WTC11 (cell line): ENCODE measurements at places on chromosomes 16 and 17.

GRCh38 chr16:19389246-19389645 lies 28.4 kb upstream of the TMC5 start:
- DNase-seq: peak; percentile 86

DNA sequence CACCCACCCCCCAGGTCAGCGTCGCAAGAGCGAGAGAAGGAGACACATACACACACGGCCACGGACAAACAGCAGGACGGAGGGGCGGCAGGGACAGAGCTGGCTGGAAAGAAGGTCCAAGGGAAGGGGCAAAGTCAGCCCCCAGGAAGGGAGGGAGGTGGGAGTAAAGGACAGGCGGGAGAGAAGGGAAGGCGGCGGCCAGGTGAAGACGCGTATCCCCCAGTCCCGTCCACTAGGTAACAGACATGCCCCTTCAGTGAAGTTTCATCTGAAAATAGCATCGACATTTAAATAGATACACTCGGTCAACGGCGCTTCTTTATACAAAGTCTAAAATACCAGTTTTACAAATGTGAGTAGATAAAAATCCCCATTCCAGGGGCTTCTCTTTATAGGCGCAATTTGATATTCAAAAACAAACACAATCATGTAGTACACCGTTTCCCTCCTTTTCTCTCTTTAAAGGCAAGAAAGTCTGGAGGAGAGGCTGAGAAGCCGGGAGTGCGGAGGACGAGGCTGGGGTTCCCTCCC lies 4.5 kb downstream of the CBX8 start:
- DNase-seq: peak; percentile 42

GRCh38 chr16:15641753-15642556 lies 999 bp downstream of the MARF1 start:
- no peak for DNase-seq

- no peak for DNase-seq
Measured at GRCh38 chr17:9587969-9588656, 11.7 kb downstream of the CFAP52 start.

- peak; percentile 56 for DNase-seq
Measured at GRCh38 chr17:45144199-45145034, 3.9 kb upstream of the HEXIM1 start.

DNA sequence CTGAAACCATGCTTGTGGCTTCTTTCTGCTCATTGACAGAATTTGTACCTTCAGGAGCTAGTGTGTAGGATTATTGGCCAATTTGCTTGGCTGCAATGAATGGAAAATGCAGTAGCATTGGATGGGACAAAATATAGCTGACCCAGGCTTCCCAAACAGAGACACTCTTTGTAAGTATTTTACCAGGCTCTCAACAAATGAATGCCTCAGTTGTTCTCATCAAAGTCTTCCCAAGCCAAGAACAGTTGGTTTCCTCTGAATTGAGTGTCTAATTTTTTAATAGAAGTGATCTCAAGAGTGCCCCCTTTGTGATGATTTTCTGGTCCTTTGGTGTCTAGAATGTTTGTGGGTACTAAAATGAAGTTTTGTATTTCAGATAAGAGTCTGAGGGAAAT lies 140.9 kb downstream of the SHISA9 start:
- DNase-seq: no peak

GRCh38 chr16:4713663-4714501 lies 20.2 kb downstream of the ANKS3 start:
- peak; percentile 55 for DNase-seq

DNA sequence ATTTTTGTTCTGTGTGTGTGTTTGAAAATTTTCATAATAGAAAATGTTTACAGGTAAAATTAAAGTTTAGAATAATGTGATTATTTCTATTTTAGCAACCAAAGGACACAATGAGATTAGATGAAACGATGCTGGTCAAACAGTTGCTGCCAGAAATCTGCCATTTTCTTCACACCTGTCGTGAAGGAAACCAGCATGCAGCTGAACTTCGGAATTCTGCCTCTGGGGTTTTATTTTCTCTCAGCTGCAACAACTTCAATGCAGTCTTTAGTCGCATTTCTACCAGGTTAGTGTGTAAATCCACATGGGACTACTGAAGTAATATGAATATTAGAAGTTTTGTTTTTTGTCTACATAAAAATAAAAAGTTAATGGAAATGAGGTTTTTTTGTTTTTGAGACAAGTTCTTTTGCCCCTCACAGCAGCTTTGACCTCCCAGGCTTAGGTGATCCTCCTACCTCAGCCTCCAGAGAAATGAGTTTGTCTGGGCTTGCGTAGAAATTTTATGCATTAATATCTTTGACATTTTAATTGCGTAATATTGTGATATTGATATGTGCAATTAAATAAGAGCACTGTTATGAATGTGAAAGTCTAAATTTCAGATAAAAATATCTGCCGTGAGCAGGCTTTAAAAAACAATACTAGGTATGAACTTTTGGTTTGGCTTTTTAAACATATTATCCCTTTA lies 68.5 kb downstream of the NF1 start:
- DNase-seq: no peak

DNA sequence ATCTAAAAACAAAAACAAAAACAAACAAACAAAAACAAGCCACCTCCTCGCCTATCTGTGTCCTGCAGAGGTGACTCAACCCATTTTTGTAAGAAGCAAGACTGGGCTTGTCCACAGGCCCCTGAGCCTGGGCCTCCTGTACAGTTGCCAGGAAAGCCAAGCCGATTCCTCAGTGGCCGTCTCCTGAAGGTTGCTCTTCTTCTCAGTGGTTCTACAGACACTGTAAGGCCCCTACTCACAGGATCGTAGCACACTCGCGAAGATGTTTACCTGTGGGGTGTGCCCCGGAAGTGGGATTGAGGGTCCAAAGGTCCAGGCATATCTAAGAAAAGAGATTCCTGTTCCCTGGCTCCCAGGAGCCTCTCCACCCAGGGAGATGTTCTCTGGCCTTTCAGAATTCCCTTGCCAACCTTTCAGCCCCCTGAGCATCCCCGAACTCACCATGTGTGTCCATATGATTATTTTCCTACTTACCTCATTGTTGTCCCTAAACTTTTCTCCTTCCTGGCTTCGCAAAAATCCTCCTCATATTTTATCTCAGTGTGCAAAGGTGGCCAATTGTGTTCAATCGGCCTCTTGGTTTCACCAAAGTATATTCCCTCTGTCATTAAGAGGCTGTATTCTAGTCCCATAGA lies 7.5 kb upstream of the CES3 start:
- no peak for DNase-seq

DNA sequence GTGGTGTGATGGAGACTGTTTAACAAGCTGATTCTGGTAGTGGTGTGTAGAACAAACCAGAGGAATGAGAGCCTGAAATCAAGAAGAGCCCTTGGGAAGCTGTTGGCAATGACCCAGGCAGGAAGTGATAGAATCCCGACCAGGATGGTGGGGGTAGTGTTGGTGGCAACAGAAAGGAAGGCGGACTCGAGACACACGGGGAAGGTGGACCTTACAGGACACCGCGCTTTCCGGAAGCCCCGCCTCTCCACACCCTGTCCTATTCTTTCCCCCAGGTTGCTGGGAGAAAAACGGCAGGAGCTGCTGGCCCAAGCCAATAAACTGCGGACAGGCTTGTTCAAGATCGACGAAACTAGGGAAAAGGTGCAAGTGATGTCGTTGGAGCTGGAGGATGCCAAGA lies 30.0 kb upstream of the KDM6B start:
- no peak for DNase-seq

DNA sequence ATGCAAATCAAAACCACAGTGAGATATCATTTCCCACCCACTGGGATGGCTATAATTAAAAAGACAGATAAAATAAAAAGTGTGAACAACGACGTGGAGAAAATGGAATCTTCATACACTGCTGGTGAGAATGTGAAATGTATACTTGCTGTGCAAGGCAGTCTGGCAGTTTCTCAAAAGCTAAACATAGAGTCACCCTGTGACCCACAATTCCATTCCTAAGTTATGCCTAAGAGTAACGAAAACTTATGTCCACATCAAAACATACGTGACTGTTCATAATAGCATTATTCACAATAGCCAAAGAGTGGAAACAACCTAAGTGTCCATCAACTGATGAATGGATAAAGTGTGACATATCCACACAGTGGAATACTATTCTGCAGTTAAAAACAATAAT lies 38.1 kb upstream of the VPS4A start:
- DNase-seq: no peak

DNA sequence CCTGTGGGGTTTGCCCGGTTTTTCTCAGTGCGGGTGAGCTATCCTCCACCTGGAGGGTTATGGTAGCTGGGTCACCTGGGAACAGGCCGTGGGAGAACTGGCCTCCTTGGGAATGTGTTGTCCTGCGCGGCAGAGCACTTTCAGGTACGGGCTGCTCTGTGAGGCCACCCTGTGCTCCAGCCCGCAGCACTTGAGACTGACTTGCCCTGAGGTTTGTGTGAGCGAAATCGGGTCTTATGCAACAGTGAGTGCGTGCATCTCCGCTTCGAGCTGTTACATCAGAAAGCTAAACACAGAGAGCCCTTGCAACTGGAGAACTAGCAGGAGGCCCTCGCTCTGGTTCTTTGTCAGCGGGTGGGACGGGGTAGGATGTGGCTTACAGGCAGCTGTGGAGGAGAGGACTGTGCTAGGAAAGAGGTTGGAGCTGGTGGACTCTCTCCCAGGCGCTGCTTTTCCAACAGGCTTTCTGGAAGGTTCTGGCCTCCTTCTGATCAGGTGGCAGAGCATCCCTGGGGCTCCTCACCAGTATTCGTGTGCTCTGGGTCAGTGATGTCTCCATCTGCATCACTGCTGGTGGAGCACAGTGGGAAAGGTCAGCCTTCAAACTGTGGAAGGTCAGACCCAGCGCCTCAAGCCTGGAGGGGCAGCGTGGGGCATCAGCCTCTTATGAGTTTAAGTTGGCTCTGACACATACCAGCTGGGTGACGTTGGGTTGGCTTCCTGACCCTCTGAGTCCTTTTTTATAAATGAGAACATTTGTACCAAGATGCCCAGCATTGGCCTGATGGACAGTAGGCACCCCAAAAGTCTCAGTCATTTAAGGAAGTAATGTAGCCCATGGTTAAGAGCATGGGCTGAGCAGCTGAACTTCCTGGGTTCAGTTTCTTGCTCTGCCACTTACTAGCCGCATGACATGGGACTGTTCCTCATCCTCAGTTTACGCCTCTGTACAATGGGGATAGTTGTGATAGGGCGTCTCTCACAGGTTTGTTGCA lies 76.3 kb downstream of the KSR1 start:
- no peak for DNase-seq

DNA sequence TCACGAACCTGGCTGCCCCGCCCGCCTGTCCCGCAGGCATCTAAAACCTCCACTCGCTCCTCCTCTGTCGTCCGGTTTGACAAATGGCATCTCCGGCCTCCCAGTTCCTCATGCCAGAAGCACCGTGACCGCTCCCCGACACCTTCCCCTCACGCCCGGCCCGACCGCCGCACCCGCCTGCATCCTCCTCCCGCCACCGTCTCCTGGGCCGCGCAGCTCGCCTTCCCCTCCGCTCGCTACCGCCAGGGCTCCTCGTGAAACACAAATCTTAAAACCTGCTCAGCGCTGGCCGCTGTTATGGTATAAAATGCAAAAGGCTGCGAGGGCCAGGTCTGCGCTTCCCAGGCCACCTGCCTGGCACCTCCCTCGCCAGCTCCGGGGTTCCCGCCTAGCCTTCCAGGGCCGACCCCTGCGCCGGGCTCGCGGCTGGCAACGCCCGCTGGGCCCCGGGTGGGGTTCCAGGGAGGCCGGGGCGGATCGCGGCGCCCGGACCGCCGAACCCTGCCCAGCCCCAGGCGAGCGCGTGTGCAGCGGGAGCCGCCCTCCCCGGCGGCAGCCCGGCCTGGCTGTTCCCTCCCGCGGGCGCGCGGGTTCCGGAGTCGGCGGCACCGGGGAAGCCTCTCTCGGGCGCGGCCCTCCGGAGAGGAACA lies 488 bp downstream of the SPSB3 start:
- DNase-seq: peak; percentile 42

GRCh38 chr16:47612711-47613110 lies 151.6 kb downstream of the PHKB start:
- no peak for DNase-seq

- DNase-seq: no peak
Measured at GRCh38 chr16:23031508-23032098, 117.6 kb downstream of the USP31 start.

DNA sequence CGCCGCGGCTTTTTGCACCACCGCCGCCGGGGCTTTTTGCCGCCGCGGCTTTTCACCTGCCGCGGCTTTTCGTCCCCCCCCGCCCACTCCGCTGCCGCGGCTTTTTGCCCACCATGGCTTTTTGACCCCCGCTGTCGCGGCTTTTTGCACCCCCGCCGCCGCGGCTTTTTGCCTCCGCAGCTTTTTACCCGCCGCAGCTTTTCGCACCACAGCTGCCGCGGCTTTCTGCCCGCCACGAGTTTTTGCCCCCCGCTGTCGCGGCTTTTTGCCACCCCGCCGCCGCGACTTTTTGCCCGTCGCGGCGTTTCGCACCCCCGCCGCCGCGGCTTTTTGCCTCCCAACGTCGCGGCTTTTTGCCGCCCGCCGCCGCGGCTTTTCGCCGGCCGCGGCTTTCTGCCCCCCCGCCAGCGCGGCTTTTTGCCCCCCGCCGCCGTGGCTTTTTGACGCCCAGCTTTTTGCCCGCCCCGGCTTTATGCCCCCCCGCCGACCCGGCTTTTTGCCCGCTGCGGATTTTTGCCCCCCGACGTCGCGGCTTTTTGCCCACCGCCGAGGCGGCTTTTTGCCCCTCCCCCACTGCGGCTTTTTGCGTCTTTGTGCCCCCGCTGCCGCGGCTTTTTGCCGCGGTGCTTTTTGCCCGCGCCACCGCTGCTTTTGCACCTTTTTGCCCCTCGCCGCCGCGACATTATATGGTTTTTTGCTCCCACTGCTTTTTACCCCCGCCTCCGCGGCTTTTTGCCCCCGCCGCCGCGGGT lies 1343.6 kb downstream of the TP53TG3F start:
- no peak for DNase-seq

DNA sequence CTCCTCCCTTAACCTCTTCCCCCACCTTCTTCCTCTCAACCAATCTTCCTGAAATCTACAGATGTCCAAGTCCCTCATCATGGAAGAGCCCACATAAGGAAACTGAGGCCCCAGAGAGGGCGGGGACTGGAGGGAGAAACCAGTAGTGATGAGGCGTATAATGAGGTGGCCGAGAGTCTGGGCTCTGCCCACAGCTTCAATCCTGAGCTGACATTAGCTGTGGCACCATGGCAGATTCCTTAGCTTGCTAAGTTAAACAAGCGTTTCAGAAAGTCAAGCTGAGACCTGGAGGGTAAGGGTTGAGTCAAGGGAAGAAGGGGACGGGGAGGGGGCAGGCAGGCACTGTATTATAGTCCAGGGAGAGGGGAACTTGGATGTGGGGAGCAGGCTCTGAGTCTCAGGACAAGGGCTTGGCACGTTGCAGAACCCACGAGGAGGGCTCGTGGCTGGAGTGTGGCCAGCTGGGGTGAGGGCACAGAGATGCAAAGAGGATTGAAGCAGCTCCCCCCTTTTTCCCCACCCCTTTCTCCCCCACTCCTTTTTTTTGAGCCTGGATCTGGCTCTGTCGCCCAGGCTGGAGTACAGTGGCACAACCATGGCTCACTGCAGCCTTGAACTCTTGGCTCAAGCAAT lies 13.3 kb downstream of the ARHGAP23 start:
- DNase-seq: no peak

- no peak for DNase-seq
Measured at GRCh38 chr16:57661510-57661909, 6.6 kb upstream of the ADGRG3 start.
